ENCODE measurements at places on chromosomes 4 and X.

DNA sequence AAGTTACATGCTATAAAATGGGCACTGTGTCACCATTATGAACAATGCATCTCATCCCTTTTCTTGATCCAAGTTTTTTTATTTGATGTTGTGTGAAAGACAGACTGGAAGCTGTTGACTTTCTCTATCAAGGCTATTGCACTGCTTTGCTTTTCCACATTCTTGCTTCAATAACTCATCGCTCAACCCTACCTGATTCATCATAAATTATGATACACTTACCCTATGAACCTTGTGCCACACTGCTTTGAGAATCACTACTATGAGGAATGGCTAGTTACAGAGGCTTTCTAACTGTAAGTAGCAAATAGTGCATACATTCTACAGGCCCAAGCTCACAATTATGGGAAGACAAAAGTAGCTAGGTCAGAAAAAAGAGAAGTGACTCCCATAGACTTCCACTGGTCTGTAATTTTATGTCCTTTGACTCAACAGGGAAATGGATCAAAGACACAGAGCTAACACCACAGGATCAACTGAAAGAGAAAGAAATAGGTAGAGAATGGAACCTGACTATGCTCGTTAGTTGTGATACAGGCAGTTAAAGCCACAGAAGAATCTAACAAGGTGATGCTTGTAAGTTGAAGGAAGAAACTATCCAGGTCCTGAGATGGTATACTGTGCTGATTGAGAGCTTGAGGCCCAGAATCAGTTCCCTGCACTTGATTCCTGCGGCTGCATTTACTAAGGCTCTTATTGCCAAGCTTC is 163.5 kb downstream of the PPP3CA start:
- DNase-seq: no peak

DNA sequence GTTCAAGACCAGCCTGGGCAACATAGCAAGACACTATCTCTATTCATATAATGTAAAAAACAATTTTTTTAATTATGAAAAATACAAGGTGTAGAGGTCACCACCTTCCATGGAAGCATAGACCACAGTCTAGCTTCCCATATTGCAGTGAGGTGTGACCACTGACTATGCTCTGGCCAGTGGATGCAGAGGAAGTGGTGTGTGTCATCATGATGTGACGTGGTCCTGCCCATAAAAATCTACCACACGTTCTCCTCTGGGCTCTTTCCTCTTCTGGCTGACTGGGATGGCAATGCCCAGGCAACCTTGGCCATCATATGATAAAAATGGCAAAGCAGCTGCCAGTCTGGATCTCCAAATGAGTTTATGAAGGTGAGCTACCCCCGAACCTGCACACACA is 65.7 kb downstream of the RBM47 start:
- DNase-seq: no peak

DNA sequence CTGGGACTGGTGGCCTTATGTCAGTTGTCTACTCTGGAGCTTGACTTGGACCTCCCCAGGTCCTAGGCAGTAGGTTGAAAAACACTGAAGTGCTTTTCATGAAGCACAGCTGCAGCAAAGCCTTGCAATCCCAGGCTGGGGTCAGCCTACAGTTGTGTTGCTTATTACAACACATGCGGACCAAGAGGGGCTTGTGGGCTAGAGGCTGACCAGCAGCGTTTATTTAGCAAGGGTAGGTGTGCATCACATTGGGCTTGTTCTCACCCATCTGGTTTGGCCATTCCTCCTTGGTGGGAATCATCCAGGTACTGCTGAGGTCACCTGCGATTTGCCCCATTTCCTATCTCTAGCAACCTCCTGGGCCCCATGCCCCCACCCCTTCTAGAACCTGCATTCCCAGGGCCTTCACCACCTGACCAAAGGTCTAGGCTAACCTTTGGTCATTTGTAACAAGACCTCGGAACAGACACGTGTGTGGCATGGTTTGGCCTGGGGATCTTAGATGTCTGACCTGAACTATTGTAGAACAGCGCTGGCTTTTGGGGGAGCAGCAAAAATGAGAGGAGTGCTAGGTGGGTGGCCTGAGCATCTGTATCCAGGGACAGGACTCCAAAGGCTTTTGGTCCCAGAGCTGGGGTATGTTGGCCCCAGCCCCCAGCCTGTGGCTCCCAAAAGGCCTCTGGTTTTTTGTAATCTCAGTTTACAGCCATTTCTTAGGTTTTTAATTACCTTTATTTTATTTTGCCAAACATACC is 3.0 kb downstream of the RPL10 start:
- no peak for DNase-seq

DNA sequence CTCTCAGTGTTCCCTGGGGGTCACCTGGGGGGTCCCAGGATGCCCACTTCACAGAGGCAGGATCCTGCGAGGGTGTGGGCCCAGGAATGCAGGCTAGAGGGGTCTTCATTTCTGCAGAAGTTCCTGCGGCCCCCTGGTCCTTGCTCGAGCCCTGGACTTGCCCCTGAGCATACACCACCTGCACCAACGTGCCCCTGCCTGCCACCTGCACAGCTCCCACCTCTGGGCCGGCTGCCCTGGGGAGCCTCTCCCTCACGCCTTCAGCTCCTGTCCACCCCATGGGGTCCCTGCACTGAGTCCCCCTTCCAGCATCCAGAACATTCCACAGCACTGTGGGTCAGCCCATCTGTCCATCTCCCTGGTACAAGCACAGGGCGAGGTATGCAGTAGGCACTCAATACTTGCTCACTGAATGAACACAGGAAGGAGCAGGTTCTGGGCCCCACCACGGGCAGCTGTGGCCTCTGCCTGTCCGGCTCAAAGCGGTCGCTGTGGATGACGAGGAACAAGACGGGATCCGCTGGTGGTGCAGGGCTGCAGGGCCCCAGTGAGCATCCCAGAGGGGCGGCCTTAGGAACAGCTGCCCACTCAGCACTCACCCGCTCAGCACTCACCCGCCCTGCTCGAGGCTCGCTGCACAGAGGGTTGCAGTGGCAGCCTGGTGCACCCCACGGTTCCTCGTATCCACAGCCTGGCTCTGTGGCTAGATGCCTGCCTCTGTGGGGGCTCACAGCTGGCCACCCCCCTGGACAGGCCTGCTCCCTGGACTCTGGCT is 70.5 kb upstream of the MXD4 start:
- no peak for DNase-seq

DNA sequence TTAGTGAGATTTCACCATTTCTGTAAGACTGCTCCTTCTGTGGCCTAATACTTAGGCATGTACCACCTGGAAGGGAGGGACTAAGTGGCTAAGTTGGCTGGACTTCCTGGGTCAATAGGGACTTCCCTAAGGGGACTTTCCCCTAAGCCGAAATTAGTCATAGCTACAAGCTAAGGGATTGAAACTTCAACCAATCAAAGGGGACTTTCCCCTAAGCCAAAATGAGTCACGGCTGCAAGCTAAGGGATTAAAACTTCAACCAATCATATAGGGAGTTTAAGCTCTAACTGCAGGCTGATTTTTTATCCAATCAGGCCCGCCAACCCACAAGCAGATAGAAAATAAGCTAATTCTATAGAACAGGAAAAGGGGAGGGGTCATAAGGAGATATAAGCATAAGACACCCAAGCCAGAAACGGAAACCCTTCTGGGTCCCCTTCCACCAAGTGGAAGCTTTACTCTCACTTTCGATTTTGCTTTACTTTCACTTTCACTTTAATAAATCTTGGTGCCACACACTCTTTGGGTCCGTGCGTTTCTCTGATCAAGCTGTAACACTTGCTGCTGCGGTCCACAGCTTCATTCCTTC is 382.8 kb downstream of the KLHL4 start:
- DNase-seq: no peak

DNA sequence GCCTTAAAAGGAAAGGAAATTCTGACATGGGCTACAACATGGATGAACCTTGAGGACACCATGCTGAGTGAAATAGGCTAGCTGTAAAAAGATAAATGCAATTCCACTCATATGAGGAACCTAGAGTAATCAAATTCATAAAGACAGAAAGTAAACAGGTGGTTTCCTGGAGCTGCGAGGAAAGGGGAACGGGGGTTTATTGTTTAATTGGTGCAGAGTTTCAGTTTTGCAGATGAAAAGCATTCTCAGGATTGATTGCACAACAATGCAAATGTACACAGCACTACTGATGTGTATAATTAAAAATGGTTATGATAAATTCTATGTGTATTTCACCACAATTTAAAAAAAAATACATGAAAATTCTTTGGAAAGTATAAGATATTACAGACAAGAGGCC is 24.0 kb downstream of the PLRG1 start:
- DNase-seq: no peak

DNA sequence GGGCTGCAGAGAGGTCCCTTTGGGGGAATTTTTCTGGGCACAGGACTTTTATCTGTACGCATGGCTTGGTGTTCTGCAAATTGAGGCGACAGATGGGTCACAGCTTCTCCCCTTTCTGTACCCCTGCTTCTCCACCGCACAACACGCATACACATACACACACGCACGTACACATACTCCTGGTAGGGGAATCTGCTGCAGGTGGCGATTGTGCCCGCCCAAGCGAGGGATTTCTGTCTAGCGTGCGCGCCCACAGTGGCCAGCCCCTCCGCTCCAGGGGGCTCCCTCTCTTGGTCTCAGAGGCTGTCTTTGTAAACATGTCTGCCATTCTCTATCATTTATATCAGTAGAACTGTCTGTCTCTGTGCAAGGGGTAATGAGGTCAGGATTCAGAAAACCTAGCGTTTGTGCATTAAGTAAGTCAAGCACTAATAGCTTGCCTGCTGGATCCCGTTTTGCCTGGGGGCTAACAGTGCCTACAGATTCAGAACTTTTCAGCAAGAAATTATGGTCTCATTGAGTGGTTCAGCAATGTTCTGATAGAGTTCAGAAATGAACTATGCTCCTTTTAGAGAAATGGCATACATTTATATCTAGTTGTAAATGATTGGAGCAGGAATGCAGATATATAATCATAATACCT is 2.2 kb downstream of the GRID2 start:
- no peak for DNase-seq

- no peak for DNase-seq
Observed at GRCh38 chr4:80229590-80229989, 32.3 kb downstream of the PRDM8 start.

DNA sequence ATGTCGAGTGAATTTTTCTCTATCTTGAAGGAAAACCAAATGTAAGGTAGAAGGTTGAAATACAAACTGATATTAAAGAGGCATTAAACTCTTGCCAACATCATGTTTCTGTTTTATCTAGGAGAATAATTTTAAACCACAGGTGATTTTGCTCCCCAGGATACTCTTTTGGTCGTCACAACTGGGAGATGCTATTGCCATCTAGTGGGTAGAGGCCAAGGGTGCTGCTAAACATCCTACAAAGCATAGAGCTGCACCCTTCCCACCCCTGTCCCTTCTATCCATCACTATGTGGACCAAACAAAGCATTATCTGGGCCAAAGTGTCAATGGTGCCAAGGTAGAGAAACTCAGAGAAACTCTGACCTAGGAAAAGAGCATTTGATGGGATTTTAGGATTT is 154.6 kb upstream of the MAGEB2 start:
- no peak for DNase-seq

DNA sequence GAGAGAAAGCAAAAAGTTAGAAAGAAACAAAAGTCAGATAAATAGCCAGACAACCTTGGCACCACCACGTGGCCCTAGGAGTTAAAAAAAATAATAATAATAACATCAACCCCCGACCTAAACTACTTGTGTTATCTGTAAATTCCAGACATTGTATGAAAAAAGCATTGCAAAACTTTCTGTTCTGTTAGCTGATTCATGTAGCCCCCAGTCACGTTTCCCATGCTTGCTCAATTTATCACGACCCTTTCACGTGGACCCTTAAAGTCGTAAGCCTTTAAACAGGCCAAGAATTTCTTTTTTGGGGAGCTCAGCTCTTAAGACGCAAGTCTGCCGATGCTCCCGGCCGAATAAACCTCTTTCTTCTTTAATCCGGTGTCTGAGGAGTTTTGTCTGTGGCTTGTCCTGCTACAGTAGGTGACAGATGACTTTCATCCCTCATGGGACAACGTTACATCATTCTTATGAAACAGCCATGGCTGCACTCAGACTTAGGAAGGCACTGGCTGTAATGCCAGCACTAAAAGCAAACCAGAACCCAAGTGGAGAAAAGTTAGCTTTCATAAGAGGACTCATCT is 520 bp downstream of the ACOX3 start:
- no peak for DNase-seq

GRCh38 chr4:10024303-10024702 is 3.0 kb upstream of the SLC2A9 start:
- no peak for DNase-seq

GRCh38 chr4:24382381-24382780 is 202.0 kb downstream of the DHX15 start:
- no peak for DNase-seq

DNA sequence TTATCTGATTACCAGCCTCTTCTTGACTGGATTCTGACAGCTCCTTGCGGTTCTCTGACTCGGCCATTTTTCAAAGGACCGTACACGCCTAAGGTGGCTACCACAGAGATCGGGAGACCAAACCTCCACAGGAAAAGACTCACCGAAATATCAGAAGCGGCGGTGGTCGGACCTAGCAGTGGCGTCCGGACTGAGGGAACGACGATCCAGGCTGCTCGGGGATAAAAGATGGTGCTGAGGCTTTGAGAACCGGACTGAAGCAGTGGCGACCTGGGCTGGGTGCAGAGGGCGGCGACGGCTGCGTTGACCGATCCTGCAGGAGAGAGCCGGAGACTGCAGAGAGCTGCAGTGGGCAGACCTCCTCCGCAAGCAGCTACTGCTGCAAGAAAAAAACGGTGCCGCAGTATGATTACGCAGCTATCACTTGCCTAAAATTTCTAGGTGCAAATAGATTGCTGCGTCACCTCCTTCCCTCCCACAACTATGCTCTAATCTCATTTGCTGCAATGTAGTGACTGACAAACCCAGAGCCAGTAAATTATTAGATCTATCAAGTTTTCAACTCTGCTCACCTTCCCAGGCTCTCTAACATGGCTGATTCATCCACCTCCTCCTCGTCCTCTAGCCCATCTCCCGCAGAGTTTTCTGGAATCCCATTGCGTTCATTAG is at the start of gene NAP1L2:
TSS of gene NAP1L2 (minus strand) at position 426 of the 669 bp plus-strand sequence. CDS start at position 67, 359 bp downstream.
- no peak for DNase-seq

DNA sequence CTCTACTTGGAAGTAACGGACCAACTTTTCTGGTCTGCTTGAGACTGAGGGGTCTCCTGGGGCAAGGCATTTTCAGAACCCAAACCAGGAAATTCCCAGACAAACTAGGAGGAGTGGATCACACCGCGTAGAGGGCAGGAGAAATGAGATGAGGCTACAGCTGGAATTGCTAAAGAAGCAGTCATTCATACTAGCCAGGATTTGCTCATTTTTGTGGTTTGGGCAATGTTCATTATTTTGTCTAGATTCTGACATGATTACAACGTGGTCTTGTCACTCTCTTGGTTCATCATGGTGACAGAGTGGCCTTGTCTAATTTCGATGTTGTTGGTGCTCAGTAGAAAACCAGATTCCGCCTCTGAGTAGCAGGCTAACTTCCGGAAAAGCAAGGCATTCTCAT is 63.2 kb downstream of the BANK1 start:
- DNase-seq: no peak
